ENCODE measurements at places on chromosomes 13 and 19.

DNA sequence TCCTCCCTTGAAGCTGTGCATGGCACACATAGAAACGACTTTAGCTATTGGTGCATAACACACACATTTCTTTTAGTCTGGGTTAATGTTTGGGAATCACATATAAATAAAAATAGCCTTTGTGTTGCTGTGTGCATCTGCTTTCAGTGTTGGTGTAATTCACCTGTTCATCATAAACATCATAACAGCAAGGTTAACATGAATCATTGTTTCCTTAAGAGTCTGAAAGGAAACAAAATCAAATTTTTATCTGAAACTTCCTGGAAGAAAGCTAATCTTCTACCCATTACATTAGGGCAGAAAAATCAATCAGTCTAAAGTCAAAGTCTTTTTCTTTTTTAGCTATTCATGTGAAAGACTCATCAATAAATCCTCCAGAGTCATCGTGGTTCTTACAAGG, 35.0 kb upstream of the TNFSF11 start:
- no peak overlapping the region for H3K4me3 ChIP-seq
- no peaks in the 10 kb centered on the region for H3K36me3 ChIP-seq
- peaks cover 18% of the 10 kb centered on the region for H3K4me1 ChIP-seq
- no peaks in the 10 kb centered on the region for H3K27me3 ChIP-seq
- no peak for DNase-seq

DNA sequence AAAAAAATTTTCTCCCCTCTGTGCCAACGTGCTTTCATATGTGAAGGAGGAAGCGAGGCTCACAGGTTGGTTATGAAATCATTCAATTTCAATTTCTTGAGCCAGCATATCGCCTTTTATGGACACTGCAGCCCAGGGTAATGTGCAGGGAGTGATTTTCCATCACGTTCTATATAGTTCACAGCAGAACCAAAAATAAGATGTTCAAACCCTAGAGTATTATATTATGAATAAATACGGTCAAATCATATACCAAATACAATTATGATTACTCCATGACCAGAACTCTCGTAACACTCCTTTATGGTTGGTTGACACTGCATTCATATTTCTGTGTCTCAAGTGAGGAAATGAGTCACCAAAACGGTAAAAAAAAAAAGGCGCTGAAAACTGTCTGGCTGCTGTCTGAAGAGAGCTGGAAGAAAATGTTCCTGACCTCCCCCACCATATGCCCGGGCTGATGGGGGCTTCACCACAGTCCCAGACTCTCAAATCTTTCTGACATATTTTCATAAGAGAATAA, 75.8 kb upstream of the UBAC2 start:
- no peak for DNase-seq
- no peak overlapping the region for H3K4me3 ChIP-seq
- no peaks in the 10 kb centered on the region for H3K4me1 ChIP-seq
- no peak overlapping the region for H3K27ac ChIP-seq

GRCh38 chr19:42270346-42271044, 1.4 kb downstream of the CIC start:
- peak overlapping the region; percentile 90 for H3K4me3 ChIP-seq
- H3K27me3 ChIP-seq: no peaks in the 10 kb centered on the region
- peak overlapping the region; percentile 81 for H3K27ac ChIP-seq
- H3K36me3 ChIP-seq: peaks cover 5% of the 10 kb centered on the region

- H3K4me3 ChIP-seq: no peak overlapping the region
- no peak overlapping the region for H3K27ac ChIP-seq
- H3K27me3 ChIP-seq: no peaks in the 10 kb centered on the region
- no peaks in the 10 kb centered on the region for H3K4me1 ChIP-seq
- H3K36me3 ChIP-seq: no peaks in the 10 kb centered on the region
- DNase-seq: no peak
Observed at GRCh38 chr13:43895940-43896339, 16.2 kb downstream of the LACC1 start.

DNA sequence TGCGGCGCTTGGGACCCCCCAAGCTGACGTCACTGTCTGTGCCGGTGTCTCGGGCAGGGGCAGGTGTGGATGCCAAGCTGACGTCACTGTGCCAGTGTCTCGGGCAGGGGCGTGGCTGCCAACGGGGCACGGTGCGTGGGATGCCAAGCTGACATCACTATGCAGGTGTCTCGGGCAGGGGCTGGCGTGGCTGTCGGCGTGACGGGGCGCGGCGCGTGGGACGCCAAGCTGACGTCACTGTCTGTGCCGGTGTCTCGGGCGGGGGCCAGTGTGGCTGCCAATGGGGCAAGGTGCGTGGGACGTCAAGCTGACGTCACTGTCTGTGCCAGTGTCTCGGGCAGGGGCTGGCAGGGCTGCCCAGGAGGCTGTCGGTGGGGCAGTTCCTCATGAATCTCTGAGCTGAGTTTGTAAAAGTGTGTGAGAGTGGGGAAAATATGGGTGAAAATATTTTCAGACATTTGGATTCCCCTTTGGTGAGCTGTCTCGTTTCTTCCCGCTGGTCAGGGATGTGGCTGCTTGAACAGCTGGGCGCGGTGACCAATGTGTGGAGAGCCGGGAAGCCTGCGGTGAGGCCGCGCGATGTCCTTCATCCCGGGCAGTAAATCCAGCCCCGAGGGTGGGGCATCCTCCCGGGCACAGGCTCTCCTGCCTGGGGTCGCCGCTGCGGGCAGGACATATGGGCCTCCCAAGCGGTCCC, 25.2 kb downstream of the MCF2L start:
- H3K4me3 ChIP-seq: no peak overlapping the region
- peaks cover 19% of the 10 kb centered on the region for H3K4me1 ChIP-seq
- H3K27ac ChIP-seq: no peak overlapping the region
- H3K36me3 ChIP-seq: no peaks in the 10 kb centered on the region
- H3K27me3 ChIP-seq: no peaks in the 10 kb centered on the region

GRCh38 chr13:21074546-21074945, 13.2 kb upstream of the LATS2 start:
- H3K4me1 ChIP-seq: peaks cover 4% of the 10 kb centered on the region
- no peak overlapping the region for H3K4me3 ChIP-seq
- H3K36me3 ChIP-seq: no peaks in the 10 kb centered on the region
- H3K27me3 ChIP-seq: no peaks in the 10 kb centered on the region
- H3K27ac ChIP-seq: peak overlapping the region; percentile 28

DNA sequence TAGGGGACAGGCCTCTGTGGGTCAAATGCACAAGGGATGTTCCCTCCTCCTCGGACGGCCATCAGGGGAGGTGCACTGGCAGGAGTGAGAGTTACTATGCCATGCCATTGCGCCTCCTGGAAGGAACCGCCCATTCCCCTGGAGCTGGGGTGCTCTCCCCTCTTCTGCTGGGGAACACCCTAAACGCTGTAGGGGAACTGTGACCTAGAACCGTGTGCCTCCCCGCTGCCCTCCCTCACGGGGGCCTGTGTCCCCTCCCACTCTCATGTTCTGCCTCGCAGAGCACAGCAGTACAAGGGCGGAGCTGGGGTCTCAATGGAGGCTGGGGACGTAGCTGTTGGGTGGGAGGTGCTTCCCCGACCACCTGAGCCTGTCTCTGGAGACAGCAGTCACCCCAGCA, 17.2 kb upstream of the CRTC1 start:
- H3K27me3 ChIP-seq: no peaks in the 10 kb centered on the region
- H3K4me1 ChIP-seq: no peaks in the 10 kb centered on the region
- no peak for DNase-seq

DNA sequence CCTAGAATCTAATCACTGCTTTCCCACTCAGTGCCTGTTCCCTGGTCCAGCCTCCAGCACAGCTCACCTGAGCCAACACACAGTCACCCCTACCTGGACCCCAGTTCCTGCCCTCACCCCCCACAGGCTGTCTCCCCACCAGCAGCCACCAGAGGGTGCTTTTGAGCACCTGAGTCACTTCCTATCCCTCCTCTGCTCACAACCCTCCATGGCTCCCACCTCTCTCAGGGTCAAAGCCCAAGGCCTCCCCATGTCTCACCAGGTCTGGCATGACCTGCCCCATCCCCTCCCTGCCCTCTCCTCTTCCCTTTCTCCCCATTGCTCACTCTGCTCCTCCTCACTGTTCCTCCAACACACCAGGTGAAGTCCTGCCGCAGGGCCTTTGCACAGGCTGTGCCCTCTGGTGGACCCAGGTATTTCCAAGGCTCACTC, 7.1 kb upstream of the DPP9 start:
- H3K27me3 ChIP-seq: no peaks in the 10 kb centered on the region
- peak; percentile 52 for DNase-seq
- no peak overlapping the region for H3K4me3 ChIP-seq

DNA sequence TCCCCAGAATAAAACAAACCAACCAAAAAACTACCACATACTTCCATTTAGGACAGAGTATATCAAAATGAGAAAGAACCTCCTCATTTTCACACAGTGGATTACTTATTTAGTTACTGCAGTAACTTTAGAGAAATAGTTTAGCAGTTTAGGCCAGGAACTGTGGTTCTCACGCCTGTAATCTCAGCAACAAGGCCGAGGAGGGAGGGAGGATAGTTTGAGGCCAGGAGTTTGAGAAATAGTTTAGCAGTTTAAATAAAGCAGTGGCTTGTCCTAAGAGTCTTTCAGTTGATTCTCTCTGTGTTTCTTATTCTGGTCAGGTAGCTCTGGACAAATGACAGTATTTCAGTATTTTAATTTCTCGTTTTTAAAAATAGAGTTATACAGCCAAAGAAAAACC, 9.4 kb downstream of the HMGB1 start:
- no peaks in the 10 kb centered on the region for H3K36me3 ChIP-seq
- H3K27me3 ChIP-seq: no peaks in the 10 kb centered on the region
- no peak for DNase-seq

GRCh38 chr13:30829833-30830637, 76.0 kb upstream of the MEDAG start:
- H3K27ac ChIP-seq: no peak overlapping the region
- DNase-seq: no peak
- no peaks in the 10 kb centered on the region for H3K36me3 ChIP-seq
- no peak overlapping the region for H3K4me3 ChIP-seq
- H3K4me1 ChIP-seq: no peaks in the 10 kb centered on the region

DNA sequence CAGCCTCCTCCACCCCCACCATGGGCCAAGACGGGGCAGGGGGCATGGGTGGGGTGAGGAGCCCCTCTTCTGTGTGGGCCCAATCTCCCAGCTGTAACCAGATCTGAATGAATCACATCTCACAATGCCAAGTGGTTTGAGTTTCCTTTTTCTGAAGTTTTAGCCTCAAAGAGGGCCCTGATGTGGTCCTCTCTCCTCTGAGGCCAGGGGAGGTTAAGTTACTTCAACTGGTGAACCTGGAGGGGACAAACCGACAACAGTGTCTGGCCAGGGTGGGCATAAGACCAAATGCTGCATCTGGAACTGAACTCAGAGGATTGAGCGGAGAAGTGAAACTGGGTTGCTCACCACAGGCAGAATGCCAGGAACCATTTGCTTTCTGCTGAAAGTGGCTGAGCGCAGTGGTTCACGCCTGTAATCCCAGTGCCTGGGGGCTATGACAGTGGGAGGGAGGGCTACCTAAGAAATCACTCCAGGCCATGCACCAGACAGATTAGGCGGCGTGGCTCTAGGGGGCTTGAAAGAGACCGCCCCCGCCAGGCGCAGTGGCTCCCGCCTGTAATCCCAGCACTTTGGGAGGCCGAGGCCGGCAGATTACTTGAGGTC, 15.4 kb upstream of the IRGC start:
- H3K4me3 ChIP-seq: no peak overlapping the region
- no peak for DNase-seq
- no peaks in the 10 kb centered on the region for H3K36me3 ChIP-seq
- H3K27ac ChIP-seq: peak overlapping the region; percentile 87
- H3K4me1 ChIP-seq: no peaks in the 10 kb centered on the region
- H3K27me3 ChIP-seq: no peaks in the 10 kb centered on the region

DNA sequence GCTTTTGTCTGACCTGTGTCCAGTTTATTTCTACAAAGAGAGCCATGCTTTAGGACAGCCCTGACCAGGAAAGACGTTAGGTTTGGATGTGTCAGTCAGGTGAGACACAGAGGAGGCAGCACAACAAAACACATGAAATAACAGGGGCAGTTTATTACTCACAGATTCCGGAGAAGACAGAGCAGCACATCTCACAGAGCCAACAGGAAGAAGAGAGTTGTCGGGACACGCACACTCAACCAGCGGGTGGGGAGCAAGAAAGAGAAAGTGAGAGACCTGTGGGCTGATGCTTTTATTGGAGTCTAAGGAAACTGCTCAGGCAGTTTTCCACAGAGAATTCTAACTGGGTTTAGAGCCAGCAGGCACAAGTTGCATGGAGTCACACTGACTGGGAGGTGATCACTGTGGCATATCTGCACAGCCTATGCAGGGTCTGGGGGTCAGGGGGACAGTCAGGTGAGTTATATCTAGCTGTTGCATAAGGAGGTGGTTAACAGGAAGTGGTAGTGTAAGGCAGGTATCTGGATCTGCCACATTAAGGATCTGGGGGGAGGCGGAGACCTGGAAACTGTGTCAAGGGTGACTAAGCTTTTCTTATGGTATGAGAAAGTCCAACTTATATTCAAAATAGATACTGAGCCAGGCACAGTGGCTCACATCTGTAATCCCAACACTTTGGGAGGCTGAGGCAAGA, 24.1 kb upstream of the CEACAM20 start:
- H3K4me3 ChIP-seq: no peak overlapping the region
- H3K27ac ChIP-seq: no peak overlapping the region
- no peaks in the 10 kb centered on the region for H3K36me3 ChIP-seq
- H3K27me3 ChIP-seq: no peaks in the 10 kb centered on the region

DNA sequence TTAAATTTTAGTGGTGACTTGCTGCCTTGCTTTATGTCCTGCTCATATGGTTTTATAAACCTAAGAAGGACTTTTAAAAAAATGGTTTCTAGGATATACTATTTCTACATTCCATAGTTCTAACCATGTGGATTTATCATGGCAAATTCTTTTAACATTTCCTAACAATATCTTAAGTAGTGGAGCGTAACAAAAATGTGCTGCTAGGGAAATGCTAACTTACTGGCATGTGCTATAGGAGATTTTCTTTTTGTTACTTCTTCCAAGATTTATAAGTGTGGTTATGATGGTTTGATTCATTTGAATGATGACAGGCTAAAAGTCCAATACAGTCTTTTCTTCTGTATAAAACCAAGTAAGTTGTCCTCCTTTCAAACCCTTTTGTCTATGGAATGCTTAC, 713.7 kb downstream of the SLITRK1 start:
- no peak overlapping the region for H3K4me3 ChIP-seq
- no peaks in the 10 kb centered on the region for H3K4me1 ChIP-seq

- H3K4me1 ChIP-seq: no peaks in the 10 kb centered on the region
- H3K27me3 ChIP-seq: no peaks in the 10 kb centered on the region
- DNase-seq: no peak
- no peak overlapping the region for H3K4me3 ChIP-seq
Observed at GRCh38 chr19:36997843-36998235, 80.4 kb upstream of the ZNF420 start.

- no peak overlapping the region for H3K4me3 ChIP-seq
- H3K4me1 ChIP-seq: peaks cover 3% of the 10 kb centered on the region
- H3K36me3 ChIP-seq: peaks cover 7% of the 10 kb centered on the region
- H3K27me3 ChIP-seq: no peaks in the 10 kb centered on the region
- no peak for DNase-seq
Observed at GRCh38 chr13:100208626-100209025, 119.7 kb downstream of the PCCA start.

DNA sequence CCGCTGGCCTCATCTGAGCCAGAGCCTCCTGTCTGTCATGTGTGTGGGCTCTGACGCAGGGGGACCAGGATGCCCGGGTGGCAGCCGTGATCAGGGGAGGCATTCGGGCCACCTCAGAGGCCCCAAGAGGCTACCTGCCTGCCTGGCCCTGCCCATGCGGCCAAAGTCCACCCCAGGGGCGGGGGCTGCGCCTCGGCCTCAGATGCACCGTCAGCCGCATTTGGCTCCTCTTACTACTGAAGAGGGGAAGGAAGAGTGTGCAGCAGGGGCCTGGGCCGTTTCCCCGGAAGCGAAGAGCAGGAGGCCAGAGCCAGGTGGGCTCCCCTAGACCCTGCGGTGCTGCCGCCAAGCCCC, 34.0 kb downstream of the C13orf46 start:
- no peak overlapping the region for H3K27ac ChIP-seq
- DNase-seq: no peak
- no peaks in the 10 kb centered on the region for H3K27me3 ChIP-seq
- no peaks in the 10 kb centered on the region for H3K4me1 ChIP-seq
- H3K4me3 ChIP-seq: no peak overlapping the region
- no peaks in the 10 kb centered on the region for H3K36me3 ChIP-seq
